KBM-7 (cell line): ENCODE measurements at places on chromosomes 16 and 17.
A peak's percentile ranks its signal among the peaks of the same experiment; 100 is the strongest.

DNA sequence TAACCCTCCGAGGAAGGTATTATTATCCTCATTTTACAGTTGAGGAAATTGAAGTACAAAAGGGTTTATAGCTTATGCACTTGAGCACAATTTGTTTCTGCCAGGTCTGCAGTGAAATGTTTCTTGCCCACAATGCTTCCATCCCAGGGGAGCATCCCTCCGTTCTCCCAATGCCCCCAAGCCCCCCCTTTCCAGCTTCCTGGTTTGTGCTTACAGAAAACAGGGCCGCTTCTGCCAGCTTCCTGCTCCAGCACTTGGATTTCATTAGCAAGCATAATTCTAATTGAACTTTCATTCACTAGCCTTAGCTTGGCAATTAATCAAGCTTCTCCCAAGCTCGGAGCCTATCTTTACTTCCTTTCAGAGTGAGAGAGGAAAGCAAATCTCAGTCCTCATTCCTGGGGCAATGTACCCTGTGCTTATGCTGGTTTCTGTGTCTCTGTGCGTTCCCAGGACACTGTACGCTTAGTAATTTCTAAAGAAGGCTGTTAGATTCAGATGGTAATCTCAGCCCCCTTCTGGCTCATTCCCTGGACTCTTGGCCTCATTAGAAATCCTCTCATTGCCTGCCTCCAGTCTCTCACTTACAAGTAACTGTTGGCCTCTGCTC is 141.6 kb downstream of the HS3ST2 start:
- no peak for DNase-seq

DNA sequence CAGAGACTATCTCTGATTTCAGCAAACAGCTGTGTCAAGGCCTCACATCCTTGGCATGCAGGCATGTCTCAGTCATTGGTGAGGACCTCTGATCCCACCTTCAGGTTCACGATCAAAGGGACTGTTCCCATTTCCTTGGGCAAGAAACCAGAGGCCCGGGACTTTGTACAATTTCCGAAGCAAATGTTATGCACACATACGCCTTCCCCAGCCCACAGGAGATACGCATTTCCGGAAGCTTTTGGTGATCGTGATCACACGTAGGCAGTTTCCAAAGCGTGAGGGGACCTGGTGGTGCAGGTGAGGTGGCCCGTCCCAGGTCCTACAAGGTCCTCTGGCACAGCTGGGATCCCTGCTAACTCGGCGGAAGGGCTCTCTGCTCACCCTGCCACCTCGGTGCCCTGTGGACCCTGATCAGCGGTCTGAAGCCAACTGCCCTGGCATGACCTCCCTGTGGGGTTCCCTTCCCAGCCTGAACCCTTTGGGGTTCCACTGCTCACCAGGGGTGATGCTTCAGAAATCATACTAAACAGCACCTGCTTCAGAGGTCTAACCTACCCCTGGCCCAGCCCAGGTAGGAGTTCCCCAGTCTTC is 28.8 kb upstream of the KLHDC4 start:
- no peak for DNase-seq

- DNase-seq = no peak
Observed at GRCh38 chr16:84614623-84614967, 3.3 kb downstream of the COTL1 start.

DNA sequence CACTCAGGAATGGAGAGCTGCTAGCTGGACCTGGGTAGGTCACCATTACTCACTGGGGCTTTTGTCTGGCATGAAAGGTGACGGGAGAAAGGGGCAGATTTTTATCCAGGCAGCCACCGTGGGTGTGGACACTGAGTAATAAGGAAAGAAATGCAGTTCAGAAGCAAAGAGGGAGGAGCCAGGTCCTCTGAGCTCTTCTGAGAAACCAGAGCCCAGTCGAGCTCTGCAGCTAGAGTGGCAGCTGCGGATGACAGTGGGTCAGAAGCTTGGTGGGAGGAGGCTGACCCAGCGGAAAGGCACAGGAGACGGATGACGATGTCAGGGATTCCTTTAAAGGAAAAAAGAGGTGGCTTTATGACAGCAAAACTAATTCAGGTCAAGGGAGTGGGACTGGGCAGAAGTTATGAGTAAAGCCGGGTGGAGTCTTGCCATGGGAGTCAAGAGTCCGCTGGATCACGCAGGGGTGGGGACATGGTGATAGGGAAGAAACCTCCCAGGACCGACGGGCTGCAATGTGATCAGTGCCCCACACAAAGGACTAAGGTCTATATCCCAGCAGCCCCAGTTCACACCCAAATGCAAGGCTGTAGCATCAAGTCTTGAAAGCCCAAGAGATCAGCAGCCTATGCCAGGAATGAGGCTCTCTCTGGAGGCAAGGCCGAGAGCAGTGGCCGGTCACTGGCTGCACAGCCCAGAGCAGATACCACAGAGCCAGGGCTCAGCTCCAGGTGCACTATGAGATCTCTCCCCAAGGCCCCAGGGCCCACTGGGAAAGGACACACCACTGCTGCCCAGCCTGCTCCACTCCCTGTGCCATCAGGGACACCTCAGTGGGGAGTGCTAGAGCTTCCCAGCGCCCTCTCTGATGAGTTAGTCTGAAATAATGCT is 6.3 kb upstream of the MNT start:
- no peak for DNase-seq

- no peak for DNase-seq
Observed at GRCh38 chr17:65163990-65164495, 26.9 kb downstream of the RGS9 start.

DNA sequence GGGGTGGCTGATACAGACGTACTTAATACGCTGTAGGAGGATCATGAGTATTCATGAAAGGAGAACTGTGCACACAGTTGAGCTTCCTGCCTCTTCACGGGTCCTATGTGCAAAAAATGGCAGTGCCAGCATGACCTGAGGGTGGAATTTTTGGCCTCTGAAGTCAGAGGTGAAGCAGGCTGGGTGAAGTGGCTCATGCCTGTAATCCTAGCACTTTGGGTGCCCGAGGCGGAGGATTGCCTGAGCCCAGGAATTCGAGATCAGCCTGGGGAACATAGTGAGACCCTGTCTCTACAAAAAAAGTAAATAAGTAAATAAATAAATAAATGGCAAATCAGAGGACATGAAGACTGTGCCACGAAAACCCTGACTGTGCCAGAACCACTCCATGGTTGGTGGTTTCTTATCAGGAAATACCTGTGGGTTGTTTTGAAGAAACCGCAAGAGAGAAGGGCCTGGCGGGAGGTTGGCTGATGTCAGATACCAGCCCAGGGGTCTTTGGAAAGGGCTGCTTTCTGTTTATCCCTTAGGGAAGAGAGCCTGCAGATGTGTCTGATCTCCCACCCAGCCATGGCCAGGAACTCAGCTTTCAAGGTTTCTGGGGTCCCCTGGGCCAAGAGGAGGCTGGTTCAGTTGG is 3.4 kb downstream of the ASPSCR1 start:
- DNase-seq = peak; percentile 62

- DNase-seq = peak; percentile 19
Observed at GRCh38 chr17:75664099-75664549, 2.8 kb downstream of the RECQL5 start.

GRCh38 chr17:81459224-81459623 is 53.4 kb downstream of the ACTG1 start:
- no peak for DNase-seq

DNA sequence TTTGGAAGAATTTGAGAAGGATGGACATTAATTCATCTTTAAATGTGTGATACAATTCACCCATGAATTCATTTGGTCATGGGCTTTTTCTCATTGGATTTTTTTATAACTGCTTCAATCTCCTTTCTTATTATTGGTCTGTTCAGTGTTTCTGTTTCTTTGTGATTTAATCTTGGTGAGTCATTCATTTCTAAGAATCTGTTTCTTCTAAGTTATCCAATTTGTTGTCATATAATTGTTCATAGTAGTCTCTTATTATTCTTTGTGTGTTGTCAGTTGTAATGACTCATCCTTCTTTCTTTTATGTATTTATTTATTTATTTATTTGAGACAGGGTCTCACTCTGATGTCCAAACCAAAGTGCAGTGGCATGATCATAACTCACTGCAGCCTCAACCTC is 146.1 kb upstream of the ZNF267 start:
- no peak for DNase-seq

- no peak for DNase-seq
Observed at GRCh38 chr16:10729104-10730048, 14.3 kb upstream of the NUBP1 start.

GRCh38 chr17:2977157-2977556 is 86.2 kb downstream of the OR1D5 start:
- DNase-seq = no peak

DNA sequence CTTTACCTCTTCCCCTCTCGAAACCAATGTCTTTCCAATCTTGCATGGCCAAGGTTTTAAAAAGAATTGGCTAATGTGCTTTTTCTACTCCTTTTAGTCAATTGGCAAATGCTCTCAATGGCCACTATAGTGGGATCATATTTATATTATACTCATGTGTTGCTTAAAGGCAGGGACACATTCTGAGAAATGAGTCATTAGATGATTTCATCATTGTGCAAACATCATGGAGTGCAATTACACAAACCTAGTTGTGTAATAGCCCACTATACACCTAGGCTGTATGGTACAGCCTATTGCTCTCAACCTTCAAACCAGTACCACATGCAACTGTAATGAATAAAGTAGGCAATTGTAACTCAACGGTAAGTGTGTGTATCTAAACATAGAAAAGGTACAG is 180.9 kb downstream of the HS3ST3A1 start:
- DNase-seq = no peak

DNA sequence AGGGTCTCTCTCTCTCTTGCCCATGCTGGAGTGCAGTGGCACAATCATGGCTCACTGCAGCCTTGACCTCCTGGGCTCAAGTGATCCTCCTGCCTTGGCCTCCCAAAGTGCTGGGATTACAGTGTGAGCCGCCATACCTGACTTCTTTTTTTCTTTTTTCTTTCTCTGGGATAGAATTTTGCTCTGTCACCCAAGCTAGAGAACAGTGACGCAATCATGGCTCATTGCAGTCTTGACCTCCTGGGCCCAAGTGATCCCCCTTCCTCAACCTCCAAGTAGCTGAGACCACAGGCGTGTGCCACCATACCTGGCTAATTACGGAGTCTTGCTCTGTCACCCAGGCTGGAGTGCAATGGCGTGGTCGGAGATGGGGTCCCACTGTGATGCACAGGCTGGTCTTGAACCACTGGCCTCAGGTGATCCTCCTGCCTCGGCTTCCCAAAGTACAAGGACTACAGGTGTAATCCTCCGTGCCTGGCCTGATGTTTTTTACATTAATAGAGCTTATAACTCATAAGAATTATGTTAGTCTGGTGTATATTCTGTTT is 76.5 kb downstream of the BCAS3 start:
- no peak for DNase-seq

DNA sequence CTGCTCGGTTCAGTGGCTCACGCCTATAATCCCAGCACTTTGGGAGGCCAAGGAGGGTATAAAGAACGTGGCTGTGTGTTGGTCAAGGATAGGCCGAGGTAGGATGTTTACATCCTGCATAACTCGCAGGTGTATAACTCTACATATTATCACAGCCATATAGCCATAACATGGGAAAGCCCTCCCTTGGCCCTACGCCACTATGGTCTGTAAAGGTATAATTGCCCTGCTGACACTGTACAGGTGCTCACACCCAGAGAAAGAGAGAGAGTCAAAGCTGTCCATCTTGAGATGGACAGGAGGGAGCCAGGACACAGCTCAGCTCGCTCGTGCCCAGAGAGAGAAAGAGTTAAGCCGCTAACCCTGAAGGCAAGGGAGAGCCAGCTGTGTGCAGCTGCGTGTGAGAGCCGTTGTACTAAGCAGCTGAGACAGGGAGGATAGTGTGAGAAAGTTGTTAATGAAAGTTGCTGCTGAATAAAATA is 30.4 kb upstream of the DHX8 start:
- no peak for DNase-seq

DNA sequence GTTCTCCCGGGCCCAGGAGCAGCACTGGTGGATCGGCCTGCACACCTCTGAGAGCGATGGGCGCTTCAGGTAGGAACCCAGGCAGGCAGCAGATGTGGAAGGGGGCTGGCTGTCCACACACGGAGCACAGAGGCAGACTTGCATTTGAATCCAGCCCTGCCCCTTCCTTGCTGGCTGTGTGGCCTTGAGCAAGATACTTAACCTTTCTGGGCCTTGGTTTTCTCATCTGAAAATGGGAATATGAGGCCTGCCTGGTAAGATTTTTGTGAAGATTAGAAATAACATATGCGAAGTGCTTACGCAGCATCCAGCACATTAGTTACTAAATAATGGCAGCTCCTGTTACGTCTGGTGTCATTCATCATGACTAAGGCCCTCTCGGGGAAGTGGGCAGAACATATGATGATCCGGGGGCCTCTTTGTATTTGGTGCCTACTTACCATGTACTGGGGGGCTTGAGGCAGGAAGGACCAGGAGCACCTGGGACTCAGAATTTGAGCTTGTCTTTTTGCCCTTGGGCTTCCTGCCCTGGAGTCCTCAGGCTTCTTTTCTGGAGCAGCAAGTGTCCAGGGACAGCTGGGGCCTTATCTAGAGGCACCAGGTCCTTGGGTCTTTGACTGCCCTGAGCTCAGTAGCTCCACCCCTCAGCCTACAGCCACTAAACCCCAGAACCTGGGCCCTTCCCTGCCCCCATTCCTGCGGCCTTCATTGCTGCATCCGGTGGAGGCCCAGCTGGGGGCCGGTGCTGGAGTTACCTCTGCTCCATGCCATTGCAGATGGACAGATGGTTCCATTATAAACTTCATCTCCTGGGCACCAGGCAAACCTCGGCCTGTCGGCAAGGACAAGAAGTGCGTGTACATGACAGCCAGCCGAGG is 53.8 kb downstream of the MRC2 start:
- DNase-seq = no peak

- DNase-seq = no peak
Observed at GRCh38 chr16:81581107-81581506, 136.5 kb downstream of the CMIP start.

- DNase-seq = peak; percentile 90
Observed at GRCh38 chr17:57875290-57876022, 25.6 kb upstream of the MRPS23 start.

DNA sequence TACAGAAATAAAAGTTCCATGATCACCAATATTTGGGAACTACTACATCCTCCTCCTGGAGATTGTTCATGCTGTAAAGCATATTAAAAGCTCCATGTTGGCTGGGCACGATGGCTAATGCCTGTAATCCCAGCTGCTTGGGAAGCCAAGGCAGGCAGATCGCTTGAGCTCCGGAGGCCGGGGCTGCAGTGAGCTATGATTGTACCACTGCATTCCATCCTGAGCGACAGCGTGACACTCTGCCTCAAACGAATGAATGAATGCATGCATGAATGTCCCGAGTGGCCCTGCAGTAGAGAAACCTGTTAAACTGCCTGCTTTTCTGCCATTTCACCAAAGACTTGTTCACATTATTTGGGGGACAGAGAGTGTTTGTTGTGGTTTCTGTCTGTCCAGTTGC is 15.0 kb downstream of the CNEP1R1 start:
- DNase-seq = no peak

DNA sequence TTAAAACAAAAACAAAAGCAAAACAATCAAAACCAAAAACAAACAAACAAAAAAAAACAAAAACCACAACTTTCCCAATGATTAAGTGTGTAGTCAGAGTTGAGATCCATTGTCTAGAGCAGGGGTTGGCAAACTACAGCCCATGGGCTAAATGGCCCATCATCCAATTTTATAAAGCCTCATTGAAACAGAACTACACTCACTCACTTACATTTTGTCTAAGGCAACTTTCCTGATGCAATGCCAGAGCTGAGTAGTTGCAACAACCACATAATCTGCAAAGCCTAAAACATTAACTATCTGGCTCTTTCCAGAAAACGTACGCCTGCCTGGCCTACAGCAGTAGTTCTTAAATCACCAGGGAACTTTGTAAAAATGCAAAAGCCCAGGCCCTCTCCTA is 124.1 kb downstream of the SOX9 start:
- no peak for DNase-seq
